Stimulated activated CD8-positive, alpha-beta memory T cell treated with anti-CD3 and anti-CD28 coated beads, Interleukin-7, amount 100 ng/mL, for 1 hour (primary cell): ENCODE measurements at places on chromosomes 3 and 15.

DNA sequence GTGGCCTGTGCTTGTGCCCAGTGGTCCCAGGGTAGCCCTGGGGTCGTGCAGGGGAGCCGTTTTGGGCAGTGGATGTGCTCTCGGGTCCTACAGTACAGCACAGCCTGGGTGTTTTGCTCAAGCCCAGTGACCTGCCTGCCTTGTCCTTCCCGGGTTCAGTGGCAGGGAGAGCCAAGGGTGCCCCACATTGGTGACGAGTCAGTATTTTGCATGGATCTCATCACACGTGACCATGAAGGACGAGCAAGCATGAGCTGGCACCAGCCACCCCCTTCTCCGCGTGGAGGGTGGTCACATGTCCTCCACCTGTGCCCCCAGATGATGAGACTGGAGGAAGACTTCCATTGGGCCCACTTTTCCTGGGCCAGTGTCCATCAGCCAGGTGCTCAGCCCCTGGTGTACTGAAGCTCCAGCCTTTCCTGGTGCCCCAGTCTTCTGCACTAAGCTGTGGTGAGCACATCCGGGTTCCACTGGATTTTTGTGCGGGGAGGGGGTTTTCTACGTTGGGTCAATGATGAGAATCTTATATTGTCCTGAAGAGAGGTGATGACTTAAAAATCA lies 197.5 kb downstream of the UBE3A start:
- DNase-seq: no peak

DNA sequence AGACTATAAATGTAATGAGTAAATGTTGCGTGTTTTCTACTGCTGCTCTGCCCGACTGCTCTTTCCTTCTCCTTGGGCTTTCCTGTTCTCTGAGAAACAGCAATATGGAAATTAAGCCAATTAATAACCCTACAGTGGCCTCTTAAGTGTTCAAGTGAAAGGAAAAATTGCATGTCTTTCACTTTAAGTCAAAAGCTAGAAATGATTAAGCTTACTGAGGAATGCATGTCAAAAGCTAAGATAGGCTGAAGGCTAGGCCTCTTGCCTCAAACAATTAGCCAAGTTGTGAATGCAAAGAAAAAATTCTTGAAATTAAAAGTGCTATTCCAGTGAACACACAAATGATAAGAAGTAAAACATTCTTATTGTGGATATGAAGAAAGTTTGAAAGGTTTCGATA lies 55.0 kb downstream of the ATP2C1 start:
- DNase-seq: no peak

GRCh38 chr3:196554205-196554604 lies 14.1 kb downstream of the WDR53 start:
- DNase-seq: no peak

GRCh38 chr3:190492966-190493365 lies 20.9 kb upstream of the IL1RAP start:
- DNase-seq: no peak

DNA sequence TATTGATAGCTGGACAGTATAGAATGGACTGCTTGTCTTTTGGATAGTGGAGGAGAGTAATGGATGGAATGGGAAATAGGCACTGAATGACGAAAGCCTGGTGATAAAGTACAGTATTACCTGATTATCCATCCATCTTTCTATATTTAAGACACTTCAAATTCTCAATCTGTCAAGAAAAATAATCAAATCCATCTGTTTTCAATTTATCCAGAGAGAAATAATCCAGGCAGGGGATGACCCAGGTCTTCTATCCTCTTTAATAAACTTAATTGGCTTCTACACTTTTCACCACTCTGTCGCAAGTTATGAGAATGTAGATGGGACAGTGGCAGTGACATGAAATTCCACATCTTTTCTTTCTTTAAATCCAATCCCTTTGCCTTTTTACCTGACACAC lies 420.3 kb upstream of the PDZRN3 start:
- no peak for DNase-seq

- DNase-seq: no peak
These were observed 45.7 kb downstream of the TCF12 start for GRCh38 chr15:56964182-56964581.

- DNase-seq: no peak
These were observed 3.7 kb downstream of the MKRN2OS start for GRCh38 chr3:12541625-12542024.

GRCh38 chr3:40309925-40310695 lies 603 bp downstream of the EIF1B start:
- DNase-seq: no peak

- no peak for DNase-seq
These were observed 2.4 kb downstream of the HYAL3 start for GRCh38 chr3:50296721-50297383.

GRCh38 chr3:174438501-174439145 lies 420.5 kb upstream of the NAALADL2 start:
- DNase-seq: no peak

- no peak for DNase-seq
These were observed 81.4 kb downstream of the IQSEC1 start for GRCh38 chr3:12991861-12992281.

DNA sequence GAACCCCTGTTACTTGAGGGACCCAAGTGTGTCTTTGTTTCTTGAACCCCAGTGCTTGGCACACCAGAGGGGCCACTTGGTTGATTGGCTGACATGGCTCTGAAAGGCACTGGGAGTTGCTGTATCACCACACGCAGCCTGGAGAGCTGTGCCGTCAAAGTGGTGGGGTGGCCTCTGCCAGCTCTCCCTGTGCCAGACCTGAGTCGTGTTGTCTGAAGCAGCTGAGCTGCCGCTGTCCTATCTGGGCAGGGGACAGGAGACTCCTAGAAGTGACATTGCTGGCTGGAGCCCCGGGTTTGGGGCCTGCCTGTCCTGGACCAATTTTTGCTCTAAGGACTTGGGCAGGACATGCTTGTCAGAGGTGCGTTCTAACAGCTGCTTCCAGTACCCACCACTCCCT lies 5.5 kb upstream of the SNX22 start:
- no peak for DNase-seq

- no peak for DNase-seq
These were observed 241.5 kb upstream of the CTDSPL start for GRCh38 chr3:37620071-37620635.

DNA sequence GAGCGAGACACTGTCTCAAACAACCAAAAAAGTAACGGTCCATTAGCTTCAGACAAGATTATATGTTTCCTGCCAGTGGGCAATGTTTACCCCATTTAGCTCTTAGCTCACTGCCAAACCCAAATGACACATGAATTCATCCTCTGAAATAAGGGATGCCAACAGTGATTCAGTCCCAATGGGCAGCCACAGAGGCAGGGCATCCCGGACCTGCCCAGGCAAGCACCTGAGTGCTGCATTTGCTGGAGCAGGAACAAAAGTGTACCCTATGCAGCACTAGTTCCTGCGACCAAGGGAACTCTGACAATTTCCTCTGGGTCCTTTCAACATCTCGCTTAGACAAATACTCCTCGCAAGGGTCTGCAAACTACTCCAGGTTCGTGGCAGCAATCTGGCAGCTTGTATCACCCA lies 8.0 kb downstream of the IP6K2 start:
- DNase-seq: no peak

- DNase-seq: no peak
These were observed 552.5 kb upstream of the ROBO2 start for GRCh38 chr3:76487446-76487845.

DNA sequence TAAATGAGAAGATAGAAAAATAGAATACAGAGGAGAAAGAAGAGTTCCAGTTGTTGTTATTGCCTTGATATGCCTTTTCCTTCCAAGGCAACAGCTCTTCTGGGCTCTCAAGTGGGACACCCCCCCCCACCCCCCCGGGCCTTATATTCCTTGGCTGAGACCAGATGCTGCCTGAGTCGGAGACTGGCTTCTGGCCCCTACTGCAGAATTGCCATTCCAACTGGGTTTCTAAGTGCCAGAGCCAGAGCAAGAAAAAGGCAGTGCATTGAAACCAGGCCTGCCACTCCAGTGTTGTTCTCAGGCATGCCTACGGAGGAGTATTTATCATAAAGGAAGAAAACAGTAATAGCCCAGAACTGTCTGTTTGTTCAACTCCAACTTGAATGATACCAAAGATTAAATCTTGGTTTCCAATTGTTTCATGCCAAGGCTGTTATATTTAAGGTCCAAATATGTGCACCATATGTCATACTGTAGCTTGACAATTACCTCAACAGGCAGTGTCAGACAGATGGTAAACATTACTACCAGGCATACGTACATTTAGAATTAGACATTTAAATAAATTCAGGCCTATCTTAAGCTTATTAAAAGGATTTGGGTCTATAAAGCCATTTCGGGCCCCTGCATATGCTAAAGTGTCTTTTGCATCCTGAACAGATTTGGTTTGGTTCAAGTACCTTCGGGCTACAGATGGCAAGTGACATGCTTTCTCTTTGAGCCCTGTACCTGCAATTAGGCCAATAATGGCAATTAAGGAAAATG lies 209.9 kb upstream of the SEMA6D start:
- no peak for DNase-seq

DNA sequence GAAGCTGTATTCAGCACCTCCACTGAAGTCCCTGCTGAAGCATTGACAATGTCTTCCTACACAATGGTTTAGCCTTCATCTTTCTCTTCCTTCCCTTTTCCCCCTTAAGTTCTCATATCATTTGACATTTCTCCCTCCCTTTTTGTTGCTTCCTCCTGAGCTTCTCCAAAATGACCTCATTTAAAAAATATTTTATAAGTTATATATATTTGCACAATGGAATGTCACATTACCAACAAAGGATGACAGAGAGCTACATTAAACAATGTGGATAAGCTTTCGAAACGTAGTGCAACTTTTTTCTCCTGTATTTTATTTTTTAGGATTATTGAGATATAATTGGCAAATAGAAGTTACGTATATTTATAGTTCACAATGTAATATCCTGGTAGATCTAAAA lies 13.2 kb upstream of the DLG1 start:
- DNase-seq: no peak

DNA sequence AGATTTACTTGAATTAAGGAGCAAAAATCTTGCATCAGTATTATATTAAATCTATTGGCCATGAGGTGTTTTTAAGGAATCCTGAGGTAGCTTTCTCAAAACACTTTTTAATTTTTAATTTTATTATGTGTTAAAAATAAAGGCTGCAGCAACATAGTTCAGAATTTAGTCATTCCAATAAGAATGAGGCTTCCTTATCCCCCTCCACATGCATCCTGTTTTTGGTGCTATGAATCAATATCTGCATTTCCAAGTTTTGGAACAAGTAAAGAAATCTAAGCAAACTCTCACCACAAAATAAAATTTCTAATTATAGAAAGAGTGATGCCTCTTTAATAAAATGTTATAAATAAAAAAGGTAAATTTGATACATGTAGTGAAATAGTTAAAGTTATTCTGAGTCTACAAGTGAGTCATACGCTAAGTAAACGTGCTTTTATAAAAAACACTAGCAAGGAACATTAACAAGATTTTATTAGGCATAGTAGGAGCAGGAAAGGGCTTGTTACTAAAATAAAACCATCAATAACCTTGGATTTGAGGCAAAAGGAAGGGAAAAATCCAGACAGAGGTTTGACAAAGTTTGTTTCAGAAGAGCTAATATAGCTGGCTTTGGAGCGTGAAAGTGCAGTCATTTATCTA lies 1218.0 kb downstream of the NSUN3 start:
- DNase-seq: no peak

DNA sequence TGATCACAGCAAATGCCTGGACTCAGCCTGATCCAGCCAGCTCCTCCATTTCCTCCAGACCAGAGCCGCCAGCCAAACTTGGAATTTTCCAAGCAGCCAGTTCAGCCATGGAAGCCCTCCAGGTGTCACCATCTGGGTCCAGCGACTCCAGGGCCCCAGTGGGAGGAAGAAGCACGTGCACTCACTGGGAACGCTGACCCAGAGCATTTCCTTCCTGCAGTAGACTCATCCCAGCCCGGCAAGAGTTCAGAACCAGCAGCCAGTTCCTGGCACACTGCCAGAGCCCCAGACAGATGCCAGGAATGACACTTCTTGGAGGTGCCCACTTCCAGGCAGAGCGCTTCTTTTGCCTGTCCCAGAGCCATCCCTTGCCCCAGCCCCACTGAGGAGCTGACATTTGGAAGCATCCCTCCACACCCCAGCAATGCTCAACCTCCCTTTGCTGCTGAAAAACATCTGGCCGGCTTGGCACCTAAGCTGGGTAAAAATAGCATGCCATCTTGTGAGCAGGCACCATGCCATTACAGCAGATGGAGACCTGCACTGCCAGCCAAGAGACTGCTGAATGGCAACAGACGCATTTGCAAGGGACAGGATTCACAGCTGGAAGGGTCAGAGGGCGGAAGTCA lies 460.3 kb upstream of the PROK2 start:
- no peak for DNase-seq

- no peak for DNase-seq
These were observed 275.7 kb upstream of the NAALADL2 start for GRCh38 chr3:174583396-174583795.

- no peak for DNase-seq
These were observed 11.1 kb downstream of the CD80 start for GRCh38 chr3:119548341-119548740.

DNA sequence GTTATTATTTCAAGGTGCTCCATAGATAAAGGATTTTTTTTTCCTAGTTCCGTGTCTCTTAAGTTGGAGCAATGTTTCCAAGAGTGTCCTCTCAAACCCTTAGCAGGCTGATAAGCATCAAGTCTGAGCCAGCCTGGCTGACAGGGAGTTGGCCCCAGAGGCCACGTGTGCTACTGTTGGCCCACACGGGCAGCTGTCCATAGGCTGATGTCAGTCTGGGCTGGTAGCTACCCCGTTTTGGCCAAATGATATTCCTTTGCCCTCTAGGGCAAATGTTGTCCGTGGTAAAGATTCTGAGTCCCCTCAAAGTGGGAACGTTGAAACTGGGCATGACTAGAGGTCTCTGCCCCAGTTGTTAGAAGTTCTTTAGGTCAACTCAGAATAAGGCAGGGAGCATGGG lies 99.4 kb downstream of the FLNB start:
- no peak for DNase-seq

GRCh38 chr3:149080699-149081091 lies 5.6 kb downstream of the HLTF start:
- DNase-seq: no peak

DNA sequence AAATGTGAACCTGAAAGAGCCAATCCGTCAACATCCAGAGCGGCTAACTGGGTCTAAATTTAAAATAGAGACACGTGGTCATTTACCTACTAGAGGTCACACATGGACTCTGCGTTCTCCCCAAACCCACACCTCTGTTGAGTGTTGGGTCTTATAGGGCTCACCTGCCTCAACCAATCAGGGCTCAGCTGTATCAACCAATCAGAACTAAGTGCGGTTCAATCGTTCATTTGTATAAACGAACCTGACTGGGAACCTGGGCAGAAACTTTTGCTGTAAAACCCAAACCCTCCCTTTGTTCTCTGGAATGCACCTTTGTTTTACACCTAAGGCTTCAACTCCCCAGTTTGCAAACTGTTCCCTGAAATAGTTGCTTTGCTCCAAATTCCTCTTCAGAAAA lies 8.9 kb downstream of the DNAAF4 start:
- no peak for DNase-seq

GRCh38 chr3:127260826-127261555 lies 26.9 kb downstream of the PRR20G start:
- DNase-seq: no peak

GRCh38 chr3:193764959-193765358 lies 172.0 kb downstream of the OPA1 start:
- DNase-seq: no peak
